Endothelial cell of umbilical vein (primary cell): ENCODE measurements at places on chromosomes 4 and X.

GRCh38 chrX:7159149-7159861, 11.4 kb upstream of the PUDP start:
- no peak for DNase-seq

- DNase-seq, result no peak
Observed at GRCh38 chr4:72564184-72564583, 4.8 kb downstream of the ADAMTS3 start.

- DNase-seq, result no peak
Observed at GRCh38 chr4:137238456-137239162, 293.7 kb downstream of the PCDH18 start.

DNA sequence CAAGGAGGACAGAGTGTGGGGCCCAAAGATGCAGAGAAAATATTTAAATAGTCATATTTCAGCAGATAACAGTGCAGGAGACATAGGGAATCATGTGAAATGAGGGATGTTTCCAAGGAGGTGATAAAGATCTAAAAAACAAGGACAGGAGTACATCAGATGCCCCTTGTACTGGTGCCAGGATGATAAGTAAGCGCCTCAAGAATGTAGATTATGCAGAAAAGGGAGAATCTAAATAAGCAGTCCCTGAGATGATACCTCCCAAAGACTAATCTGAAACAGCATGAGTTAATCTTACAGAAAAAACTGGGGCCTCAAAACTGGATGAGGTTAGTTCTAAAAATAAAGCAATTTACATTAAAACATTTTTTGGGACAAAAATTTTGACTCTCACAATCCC, 136.1 kb upstream of the WDFY3 start:
- DNase-seq, result no peak

- DNase-seq, result peak; percentile 73
Observed at GRCh38 chrX:16920075-16920474, 26.4 kb upstream of the REPS2 start.

GRCh38 chrX:150625875-150626274, 57.5 kb downstream of the MTM1 start:
- no peak for DNase-seq

- DNase-seq, result peak; percentile 27
Observed at GRCh38 chr4:186669159-186669731, 54.4 kb downstream of the FAT1 start.

DNA sequence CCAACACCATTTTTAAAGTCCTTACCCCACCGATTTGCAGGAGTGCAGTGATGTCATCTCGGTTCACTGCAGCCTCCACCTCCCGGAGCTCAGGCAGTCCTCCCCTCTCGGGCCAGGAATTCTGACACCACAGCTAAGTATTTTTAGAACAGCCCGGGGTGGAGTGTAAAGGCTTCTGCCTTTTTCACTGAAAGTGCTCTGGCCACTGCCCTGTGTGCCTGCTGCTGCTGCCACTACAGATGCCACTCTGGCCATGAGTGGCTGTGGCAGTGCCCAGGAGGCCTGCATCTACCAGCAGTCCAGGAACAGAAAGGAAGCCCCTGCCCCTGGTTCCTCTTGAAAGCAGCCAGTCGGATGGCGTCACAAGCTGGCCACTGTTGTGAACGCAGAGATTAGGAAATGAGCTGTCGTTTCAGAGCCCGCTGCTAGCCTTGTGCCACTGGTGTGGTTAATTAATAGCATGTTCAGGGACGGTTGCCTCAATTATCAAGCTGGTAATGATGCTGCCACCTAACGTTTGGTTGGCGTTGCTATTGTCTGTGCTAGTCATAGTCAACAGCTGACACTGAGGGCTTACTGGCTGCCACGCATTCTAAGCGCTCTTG, 23.6 kb upstream of the TBC1D14 start:
- peak; percentile 15 for DNase-seq

GRCh38 chrX:121128925-121129877, 81.8 kb downstream of the GLUD2 start:
- DNase-seq, result no peak

DNA sequence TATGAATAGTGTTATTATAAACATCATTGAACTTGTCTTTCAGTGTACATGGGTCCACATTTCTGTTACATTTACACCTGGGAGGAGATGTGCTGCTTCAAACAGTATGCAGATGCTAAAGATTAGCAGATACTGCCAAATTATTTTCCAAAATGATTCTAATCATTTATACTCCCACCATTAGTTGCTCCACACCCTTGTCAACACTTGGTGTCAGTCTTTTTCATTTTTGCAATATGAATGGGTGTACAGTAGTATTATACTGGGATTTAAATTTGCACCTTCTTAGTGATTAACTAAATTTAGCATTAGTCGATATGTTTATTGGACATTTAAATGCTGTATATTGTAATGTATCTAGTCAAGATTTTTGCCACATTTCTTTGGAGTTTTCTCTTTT, 131.6 kb upstream of the GRID2 start:
- DNase-seq, result no peak

GRCh38 chr4:15493411-15493810, 23.7 kb downstream of the CC2D2A start:
- no peak for DNase-seq

DNA sequence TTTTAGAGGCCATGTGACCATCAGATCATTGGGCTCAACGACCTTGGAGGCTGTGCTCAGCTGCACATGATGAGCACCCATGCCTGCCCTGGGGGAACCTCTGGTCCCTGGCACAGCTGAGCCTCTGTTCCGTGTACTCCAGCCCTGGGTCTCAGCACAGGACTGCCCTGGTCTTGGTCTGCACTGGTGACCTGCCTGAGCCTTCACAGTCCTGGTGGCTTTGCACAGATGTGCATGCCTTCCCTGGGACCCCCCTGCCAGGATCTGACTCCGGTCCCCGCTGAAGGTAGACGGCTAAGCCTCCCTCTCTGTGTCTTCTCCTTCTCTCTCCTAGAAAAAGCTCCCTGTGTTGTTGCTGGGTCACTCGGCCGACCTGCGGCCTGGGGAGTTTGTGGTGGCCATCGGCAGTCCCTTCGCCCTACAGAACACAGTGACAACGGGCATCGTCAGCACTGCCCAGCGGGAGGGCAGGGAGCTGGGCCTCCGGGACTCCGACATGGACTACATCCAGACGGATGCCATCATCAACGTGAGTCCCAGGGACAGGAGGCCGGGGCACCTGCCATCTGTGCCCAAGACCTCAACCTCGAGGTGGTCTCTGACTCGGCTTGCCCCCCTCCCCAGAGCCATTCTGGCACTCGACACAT, 21.6 kb downstream of the HTRA3 start:
- no peak for DNase-seq

DNA sequence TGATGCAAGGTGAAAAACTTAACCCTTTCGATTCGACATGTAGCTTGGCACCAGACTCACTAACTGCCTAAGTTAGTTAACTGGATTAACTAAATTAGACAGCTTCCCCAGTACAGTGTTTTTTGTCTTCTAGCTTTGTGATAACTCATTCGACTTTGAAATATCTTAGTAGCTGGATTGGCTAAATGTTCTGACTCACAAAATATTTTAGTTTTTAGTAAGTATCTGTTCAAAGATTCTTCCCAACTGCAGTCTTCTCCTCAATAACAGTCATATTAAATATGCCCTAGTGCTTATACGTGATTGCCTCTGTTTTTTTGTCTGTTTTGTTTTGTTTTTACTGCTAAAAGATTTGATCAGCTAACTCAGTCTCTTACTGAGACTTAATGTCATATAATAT, 102.9 kb downstream of the KCNIP4 start:
- DNase-seq, result no peak

DNA sequence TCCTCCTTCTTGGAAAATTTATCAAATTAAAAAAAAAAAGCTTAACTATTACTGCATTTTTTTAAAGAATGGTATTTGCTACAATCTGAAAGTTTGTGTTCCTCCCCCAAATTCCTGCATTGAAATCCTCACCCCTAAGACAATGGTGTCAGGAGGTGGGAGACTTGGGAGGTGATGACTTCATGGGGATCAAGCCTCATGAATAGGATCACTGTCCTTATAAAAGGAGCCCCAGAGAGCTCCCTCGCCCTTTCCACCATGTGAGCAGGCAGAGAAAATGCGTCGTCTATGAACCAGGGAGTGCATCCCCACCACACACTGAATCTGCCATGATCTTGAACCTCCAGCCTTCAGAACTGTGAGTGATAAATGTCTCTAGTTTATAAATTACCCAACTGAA, 38.0 kb downstream of the DHRSX start:
- no peak for DNase-seq

DNA sequence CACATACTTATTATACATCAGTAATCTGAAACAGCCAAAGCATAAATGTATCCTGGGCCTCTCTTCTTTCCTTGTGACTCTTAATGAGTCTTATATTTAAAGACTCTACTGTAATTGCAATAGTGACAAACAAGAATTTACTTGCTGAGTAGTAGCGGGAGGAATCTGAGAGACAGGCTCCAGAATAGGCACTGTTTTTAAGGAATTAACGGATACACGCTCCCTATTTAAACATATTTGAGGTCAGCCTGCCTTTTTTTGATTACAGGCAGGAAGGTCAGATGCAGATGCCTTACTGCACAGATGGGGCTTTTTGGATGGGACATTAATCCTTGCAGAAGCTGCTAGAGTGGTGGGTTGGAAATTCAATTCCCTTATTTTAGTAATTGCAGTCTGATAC, 196.3 kb upstream of the ANXA3 start:
- DNase-seq, result no peak

DNA sequence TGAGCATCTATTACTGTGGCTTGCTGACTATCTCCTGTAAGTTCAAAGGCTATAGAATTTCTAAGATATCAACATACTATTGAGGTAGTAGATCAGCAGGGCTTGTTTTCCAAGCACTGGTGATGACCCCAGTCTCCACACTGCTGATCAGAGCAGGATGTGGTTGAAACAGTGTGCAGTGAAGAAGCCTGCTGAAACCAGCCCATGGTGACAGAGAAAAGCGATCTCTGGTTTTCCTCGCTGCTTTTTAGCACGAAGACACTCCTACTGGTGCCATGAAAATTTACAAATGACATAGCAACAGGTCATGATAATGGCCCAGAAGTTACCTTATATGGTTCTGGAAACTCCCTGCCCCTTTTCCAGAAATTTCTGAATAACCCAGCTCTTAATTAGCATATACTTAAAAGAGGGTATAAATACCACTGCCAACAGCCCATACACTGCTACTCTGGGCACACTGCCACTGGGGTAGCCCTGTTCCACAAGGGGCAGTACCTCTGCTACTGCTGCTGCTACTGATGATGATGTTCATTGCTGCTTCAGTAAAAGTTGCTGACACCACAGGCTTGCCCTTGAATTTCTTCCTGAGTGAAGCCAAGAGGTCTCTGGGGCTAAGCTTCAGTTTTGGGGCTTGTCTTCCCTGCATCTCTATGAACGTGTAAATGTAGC, 1689.5 kb upstream of the PCDH10 start:
- no peak for DNase-seq

- no peak for DNase-seq
Observed at GRCh38 chrX:112012360-112012759, 70.2 kb downstream of the TRPC5 start.

- DNase-seq, result no peak
Observed at GRCh38 chrX:38268011-38268410, 47.3 kb upstream of the SRPX start.

GRCh38 chr4:52665592-52665991, 6.5 kb upstream of the USP46 start:
- DNase-seq, result peak; percentile 47

DNA sequence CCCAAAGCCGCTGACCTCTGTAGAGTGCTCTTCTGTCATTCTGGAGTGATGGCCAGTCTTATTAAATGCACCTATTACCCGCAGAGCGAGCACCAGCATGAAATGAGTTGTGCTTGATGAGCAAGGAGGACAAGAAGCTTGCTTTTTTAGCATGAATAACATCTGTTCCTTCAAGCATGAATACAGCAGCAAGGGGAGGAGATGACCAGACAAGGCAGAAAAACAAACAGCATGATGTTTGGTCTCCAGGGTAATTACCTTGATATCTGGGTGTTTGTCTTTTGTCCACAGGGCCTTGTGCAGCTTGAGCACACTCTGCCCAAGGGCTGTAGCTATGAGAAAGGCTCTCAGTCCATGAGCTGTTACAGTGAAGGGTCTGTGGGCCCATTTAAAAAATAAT, 324.8 kb upstream of the DDX53 start:
- DNase-seq, result no peak

DNA sequence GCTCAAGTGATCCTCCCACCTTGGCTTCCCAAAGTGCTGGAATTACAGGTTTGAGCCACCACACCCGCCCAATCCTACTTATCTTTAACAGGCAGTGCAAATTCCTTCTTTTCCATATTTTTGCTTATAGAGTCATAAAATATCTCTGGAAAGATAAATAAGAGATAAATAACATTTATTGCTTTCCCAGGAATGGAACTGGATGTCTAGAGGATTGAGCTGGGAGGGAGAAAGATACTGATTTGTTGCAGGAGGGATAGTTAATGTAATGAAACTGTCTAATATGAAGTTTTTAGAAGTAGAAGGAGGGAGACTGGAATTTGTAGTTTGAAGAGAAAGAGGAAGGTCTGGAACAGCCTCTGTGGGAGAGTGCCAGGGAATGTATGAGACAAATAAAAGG, 20.2 kb downstream of the ITGB1BP2 start:
- no peak for DNase-seq

DNA sequence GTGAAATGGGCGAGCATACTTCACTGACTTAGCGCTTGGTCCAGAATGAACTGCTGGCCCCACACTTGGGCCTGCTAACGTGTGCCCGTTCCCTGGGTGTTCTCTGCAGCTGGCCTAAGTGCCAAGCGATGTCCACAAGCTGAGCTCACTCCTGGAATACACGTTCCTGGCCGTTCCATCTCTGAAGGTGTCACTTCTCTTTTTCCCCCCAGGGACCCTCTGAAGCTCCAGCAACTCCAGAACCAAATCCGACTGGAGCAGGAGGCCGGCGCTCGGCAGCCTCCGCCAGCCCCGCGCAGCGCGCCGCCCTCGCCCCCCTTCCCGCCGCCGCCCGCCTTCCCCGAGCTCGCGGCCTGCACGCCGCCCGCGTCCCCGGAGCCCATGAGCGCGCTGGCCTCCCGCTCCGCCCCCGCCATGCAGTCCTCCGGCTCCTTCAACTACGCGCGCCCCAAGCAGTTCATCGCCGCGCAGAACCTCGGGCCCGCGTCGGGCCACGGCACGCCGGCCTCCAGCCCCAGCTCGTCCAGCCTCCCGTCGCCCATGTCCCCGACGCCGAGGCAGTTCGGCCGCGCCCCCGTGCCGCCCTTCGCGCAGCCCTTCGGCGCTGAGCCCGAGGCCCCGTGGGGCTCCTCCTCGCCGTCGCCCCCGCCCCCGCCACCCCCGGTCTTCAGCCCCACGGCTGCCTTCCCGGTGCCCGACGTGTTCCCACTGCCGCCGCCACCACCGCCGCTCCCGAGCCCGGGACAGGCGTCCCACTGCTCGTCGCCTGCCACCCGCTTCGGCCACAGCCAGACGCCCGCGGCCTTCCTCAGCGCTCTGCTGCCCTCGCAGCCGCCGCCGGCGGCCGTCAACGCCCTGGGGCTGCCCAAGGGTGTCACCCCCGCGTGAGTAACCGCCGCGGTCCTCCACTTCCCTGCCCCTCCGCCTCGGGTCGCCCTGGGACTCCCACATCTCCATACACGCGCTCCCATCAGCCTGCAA, 132.3 kb downstream of the CBR4 start:
- DNase-seq, result peak; percentile 42

DNA sequence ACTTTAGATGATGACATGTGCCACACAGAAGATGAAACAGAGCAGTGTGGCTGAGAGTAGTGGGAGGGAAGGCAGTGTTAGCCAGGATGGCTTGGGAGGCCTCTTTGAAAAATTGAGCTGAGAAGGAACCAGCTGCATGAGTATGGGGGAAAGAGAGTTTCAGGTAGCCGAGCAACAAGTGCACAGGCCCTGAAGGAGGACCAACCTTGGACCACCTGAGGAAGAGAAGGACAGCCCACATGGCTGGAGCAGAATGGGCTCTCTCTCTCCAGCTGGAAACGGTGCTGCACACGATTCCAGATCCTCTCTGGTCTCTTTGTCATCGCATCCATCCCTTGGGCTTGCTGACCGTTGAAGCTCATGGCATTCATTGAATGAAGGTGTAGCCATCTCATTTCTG, 23.9 kb upstream of the BCOR start:
- DNase-seq, result no peak
